ENCODE measurements at places on chromosomes 11 and 22. TPM values are rescaled to one million over a fixed set of nuclear protein-coding genes. Genes with fewer than 3 reads are reported as not detected.

The CRYBB2 gene
- polyA plus RNA-seq, result 0.65 TPM

The OR10A2 gene
- not detected for polyA plus RNA-seq

The PACSIN2 gene
- 40.3 TPM for polyA plus RNA-seq

The OR5P2 gene
- polyA plus RNA-seq, result not detected

The HARBI1 gene
- polyA plus RNA-seq, result 1.4 TPM

The WEE1 gene
- polyA plus RNA-seq, result 5.0 TPM

The LAYN gene
- polyA plus RNA-seq, result 6.5 TPM

The LGALS12 gene
- polyA plus RNA-seq, result 0.75 TPM

The OR51I1 gene
- not detected for polyA plus RNA-seq

The C11orf91 gene
- 0.58 TPM for polyA plus RNA-seq

The UPK3A gene
- polyA plus RNA-seq, result 0.55 TPM

The POU2AF1 gene
- 3.1 TPM for polyA plus RNA-seq

All from lung (tissue), 17 donors.